MCF 10A (cell line): ENCODE measurements at places on chromosomes 4 and X. TPM values are rescaled to one million over a fixed set of nuclear protein-coding genes. Genes with fewer than 3 reads are reported as not detected.

GRCh38 chrX:71534773-71535544 is 2.1 kb downstream of the OGT start:
- no peak for DNase-seq

DNA sequence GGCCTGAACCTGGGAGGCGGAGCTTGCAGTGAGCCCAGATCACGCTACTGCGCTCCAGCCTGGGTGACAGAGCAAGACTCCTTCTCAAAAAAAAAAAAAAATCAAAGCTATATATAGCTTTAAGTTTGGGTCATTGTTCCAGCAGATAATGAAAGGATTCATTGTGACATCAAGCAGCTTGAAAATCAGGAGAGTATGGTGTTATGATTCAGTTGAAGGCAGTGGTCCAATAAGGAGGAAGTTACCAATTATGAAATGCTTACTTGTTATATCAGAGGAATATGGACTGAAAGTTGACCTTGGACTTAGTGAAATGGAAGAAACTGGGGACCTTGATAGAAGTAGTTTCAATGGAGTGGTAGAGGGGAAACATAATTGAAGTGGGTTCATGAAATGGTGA is 140.4 kb upstream of the MAD2L1 start:
- no peak for DNase-seq

GRCh38 chr4:37797374-37797773 is 29.1 kb upstream of the PGM2 start:
- no peak for DNase-seq

GRCh38 chr4:26238778-26239679 is 81.8 kb upstream of the RBPJ start:
- DNase-seq = no peak

DNA sequence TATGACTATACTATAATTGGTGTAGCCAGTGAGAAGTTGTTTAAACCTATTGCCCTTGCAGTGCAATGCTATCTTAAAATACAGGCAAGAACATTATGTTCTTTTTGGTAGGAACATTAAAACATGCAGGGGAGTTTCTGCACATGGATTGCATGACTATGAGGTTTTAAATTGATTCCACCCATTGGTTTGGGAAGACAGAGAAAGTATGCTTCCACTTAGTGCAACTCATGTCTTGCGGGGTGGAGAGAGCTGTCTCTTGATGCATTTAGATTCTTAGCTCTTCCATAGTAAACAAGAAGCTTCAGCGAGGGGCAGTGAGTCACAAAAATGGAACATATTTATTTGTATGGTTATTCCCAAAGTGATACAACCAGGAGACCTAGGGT is 39.5 kb upstream of the RASL11B start:
- no peak for DNase-seq

DNA sequence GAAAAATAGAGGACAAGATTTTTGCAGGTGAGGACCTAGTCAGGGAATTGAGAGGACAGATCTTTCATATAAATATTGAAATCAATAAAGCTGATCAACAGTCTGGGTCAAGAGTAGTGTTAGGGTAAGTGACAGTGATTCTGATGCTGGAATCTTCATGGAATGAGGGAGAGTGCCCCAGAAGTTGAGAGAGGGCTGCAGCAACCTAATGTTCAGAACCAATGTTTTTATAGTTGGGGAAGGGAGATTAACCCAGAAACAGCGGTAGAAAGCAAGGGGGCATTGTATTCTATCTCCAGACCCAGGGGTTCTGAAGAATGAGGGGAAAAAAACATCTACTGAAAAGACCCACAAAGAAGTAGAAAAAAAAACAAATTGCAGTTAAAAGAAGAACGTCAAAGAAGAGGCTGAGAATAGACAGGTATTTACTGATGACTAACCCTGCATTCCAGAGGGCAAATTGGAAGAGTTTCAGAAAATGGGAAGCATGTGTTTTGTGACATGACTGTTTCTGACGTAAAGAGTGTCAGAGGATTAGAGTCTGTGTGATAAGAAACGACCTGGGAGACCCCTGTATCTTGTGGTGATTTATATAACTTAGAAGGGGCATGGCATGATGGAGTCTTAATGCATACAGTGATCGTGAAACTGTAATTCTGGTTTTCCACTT is 819.6 kb upstream of the EPHA5 start:
- peak; percentile 68 for DNase-seq

DNA sequence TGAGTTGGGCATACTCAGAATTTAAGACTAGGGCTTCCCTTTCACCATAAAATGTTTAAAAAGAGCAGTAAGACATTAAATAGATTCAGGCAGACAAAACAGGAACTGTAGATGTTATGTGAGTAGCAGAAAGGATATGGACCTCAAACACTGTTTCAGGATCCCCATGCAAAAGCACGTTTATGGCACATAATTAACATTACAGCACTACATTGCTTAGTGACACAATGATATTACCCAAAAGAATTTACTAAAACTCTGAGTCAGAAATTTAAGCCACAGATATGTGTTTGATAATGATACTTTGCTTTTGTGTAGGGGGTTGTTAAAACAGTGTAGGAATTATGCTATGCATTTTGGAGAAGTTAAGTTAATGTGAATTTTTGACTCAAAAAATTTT is 266.3 kb downstream of the PDGFC start:
- DNase-seq = no peak

DNA sequence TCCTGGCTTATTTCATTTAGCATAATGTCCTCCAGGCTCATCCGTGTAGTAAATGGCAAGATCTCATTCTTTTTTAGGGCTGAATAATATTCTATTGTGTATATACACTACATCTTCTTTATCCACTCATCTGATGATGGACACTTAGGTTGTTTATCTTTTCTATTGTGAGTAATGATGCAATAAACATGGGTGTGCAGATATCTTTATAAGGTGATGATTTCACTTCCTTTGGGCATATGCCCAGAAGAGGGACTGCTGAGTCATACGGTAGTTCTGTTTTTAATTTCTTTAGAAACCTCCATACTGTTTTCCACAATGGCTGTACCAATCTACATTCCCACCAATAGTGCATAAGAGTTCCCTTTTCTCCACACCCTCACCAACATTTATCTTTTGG is 317.6 kb upstream of the CNKSR2 start:
- DNase-seq = peak; percentile 55

- DNase-seq = no peak
These were observed 312.4 kb upstream of the DIPK2B start for GRCh38 chrX:45513042-45513441.

DNA sequence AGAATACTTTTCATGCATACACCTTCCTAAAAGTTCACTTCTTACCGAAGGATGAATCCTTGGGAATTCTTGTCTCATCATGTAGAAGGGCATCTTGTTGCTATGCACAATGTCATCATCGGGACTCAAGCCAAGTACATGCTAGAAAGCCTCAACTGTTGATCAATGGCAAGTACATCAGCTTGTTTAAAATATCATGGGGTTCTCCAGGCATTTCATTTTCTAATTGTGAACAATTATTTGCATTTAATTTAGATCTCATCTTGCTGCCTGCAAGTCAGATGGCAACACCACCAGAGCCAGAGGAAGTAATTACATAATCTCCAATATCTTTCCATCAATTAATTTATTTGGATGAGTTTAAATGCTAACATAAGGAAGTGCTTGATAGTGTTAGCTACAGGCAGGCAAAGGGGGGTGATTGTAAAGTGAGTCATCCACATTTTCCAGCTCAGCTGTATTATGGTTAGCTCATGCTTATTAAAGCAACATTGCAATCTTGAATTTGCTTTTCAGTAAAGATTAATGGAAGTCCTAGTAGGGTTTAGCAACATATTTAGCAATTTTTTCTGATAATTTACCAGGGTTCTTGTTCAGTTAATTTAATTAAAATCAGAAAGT is 356.5 kb downstream of the CBLL2 start:
- DNase-seq = peak; percentile 12

DNA sequence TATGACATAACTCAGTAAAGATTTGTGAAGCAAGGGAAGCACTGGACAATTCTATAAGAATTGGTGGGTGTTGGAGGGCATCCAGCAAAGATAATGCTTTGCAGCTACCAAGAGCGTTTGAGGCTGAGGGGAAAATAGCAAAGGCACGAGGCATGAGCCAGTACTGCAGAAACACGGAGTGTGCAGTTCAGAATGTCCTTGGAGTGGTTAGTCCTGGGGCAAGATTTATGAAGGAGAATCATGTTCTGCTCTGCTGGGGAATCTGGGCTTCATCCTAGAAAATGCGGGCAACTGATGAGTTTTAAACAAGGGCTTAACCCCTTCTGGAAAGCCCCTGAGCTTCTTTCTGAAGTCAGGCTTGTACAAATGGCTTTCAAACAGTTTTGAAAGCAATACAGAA is 452.5 kb downstream of the IL15 start:
- DNase-seq = no peak

DNA sequence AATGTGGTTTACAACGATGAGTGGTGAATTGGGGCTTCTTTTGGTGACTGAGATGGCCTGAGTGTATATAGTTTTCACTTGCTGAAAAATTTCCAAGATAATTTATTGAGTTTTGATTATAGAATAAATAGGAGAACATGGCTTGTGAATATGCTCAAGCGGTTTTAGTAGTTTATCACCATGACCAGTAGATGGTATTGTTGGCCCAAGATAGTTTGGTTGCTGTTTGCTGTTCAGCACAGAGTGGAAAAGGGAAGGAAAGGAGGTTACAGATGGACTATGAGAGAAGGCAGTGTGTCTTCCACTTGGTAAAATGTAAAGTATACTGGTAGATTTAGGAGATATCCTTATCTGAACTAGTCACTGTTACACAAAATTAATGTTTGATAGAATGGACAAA is 55.8 kb upstream of the POU4F2 start:
- peak; percentile 35 for DNase-seq

GRCh38 chr4:102042871-102043802 is 252.6 kb downstream of the BANK1 start:
- DNase-seq = no peak

GRCh38 chr4:136741468-136741867 is 790.8 kb downstream of the PCDH18 start:
- peak; percentile 29 for DNase-seq

- no peak for DNase-seq
These were observed 69.5 kb downstream of the IL15 start for GRCh38 chr4:141705747-141706377.

DNA sequence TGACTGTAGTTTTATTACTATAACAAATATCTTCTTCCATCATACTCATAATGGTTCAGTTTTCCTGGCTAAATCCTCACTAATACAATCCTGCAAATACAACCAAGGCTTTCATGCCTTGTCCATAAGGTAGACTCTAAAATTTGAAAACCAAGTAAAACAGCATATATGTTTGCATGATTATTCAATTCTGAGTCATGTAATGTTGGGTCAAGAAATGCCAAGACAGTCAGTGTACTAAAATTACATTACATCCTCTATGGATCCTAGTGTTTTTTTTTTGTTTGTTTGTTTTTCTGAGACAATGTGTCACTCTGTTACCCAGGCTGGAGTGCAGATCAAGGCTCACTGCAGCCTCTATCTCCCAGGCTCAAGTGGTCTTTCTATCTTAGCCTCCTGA is 38.6 kb upstream of the TEX13D start:
- no peak for DNase-seq

- DNase-seq = peak; percentile 83
These were observed 24.4 kb downstream of the RTL5 start for GRCh38 chrX:72107320-72107719.

DNA sequence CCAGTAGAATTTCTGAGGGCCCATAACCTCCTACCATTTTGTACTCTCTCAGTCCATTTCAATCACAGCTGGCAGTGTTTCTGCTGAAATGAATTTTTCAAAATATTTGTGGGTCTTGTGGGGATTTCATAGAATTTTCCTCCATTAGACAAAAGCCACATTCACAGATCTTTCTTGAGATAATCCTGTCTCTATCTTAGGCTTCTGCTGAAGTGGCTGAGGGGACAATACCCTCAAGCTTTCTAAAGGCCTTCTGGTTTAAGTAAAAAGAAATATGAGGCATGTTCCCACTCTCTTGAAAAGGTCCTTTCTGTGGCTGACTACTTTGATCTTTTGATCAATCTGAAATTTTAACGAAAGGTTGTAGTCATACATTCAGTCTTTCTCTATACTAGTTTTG is 1930.0 kb upstream of the AGA start:
- no peak for DNase-seq

GRCh38 chr4:144656850-144657249 is 10.9 kb downstream of the HHIP start:
- DNase-seq = no peak

- no peak for DNase-seq
These were observed 57.2 kb upstream of the PUDP start for GRCh38 chrX:7205037-7205577.

DNA sequence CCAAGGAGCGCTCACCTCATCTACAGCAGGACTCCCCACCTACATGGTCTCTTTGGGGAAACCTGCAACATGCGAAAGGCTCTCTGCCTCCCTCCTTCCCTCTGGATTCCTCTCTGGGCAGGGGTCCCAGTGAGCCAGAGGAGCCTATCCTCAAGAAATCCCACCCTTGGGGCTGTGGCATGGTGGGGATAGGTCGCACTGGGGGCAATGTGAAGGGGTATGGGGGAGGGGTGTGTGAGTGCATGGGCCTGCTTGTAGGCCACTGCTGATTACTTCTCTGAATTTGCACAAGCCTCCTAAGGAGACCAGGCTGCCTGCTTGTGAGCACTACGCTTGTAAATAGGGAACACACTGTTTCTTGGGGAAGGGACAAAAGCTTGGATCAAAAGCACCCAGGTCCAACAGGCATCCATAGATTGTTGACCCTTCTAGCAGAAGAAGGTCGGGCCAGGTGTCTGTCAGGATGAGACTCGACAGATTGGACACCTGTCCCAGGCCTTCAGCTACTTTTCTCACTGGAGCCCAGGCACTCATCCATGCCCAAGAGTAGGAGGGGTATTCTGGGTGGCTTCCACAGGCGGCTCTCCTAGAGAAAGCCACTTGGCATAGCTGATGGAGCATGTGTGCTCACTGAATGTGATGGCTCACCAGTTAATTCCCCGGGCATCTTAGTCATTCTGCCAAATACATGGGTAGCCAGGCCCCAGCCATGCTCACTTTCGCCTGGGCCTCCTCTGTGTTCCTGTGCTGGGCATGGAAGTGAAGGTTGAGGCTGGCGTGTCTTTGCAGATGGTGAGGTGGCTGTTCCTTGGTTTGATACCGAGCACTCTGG is 75.0 kb downstream of the NBDY start:
- DNase-seq = no peak

The EDNRA gene
- not detected in 2 replicates for total RNA-seq

The ASB12 gene
- not detected in 2 replicates for total RNA-seq

The ZIC3 gene
- not detected in 2 replicates for total RNA-seq

The SLC6A8 gene
- 59.9 and 66.6 TPM in 2 replicates for total RNA-seq

The SPARCL1 gene
- not detected in 2 replicates for total RNA-seq
